H9 (cell line): ENCODE measurements at places on chromosomes 12 and 14.

- H3K27ac ChIP-seq = no peak overlapping the region
- H3K36me3 ChIP-seq = peaks cover 48% of the 10 kb centered on the region
- peaks cover 5% of the 10 kb centered on the region; the same call in 1 of the 2 replicates for H3K27me3 ChIP-seq
- H3K4me3 ChIP-seq = peak overlapping the region; percentile 34
- H3K4me1 ChIP-seq = peaks cover 3% of the 10 kb centered on the region; the same call in 1 of the 2 replicates
Measured at GRCh38 chr12:6773590-6774351, 1.5 kb downstream of the LAG3 start.

DNA sequence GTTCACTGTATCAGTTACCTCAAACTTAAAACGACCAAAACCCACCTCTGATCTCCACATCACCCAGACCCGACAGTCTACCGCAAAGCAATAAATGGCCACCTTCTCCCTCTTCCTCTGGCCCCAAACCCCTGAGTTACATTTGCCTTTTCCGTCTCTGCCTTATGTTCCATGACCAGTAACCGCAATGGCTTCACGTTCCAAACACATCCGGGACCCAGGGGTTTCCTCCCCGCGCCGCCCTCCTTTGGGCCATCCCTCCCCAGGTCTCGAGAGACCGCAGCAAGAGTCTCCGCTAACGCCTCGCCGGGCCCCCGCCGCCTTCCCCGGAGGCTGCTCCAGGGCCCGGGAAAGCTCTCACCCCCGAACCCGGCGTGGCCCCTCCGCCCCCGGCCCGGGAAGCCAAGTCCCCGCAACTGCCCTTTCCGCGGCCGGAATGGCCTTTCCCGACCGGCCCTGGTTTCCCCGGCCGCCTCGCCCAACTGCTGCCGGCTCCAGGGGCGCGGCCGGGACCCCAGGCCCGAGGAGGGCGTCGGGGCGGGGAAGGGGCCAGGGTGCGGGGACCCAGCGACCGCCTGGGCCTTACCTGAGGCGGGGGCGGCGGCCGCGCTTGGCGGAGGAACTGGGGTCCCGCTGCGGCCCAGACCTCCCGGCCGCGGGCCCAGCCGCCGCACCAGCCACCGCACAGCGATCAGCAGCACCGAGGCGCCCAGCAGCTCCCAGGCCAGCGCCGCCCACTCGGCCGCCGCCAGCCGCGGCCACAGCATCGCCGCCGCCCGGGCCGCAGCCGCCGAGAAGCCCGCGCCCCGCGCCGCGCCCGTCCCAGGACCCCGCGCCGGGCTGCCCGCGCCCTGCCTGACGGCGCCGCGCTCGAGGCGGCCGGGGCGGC, at the start of gene ANKLE2:
ANKLE2 (minus strand) TSS at position 801 of the 889 bp plus-strand sequence; CDS start at position 767, 34 bp downstream.
- H3K4me3 ChIP-seq = peak within 1 kb of the TSS; percentile 94
- H3K27ac ChIP-seq = peak within 1 kb of the TSS; percentile 79
- no peak for DNase-seq
- peaks cover 31% of the 10 kb centered on the region for H3K36me3 ChIP-seq

DNA sequence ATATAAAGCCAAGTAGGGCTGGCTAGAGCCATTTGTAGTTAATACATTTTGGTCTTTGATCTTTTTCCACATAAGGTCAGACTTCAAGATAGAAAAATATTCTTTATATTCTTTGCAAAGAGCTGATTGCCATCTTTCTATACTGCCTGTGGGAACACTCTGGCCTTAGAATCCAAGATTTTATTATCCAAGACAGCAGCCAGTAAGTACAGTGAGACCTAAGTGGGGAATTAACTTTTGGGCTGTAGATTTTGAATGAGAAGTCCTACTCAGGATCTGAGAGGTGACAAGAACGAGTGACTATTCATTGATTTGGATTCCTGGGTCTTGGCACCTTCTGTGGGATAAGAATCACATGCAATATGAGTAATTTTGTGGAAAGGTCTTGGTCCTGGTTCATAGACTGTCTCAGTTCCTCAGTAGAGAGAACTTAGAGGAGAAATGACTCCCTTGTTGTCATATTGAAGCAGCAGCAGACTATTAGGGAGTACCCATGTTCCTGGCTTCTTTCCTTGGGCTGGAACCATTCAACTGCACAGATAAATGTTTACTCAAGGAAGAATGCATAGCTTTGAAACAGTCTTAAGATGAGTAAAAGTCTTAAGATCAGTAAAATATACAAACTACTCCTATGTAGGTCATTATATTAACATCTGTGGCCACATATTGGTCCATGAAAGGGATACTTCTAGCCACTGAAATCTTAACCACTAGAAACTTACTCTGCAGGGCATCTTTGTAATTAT, 353.8 kb downstream of the RAD51B start:
- H3K36me3 ChIP-seq = no peaks in the 10 kb centered on the region
- no peak overlapping the region for H3K4me3 ChIP-seq
- H3K27me3 ChIP-seq = no peaks in the 10 kb centered on the region

- no peaks in the 10 kb centered on the region for H3K4me1 ChIP-seq
- H3K36me3 ChIP-seq = peaks cover 2% of the 10 kb centered on the region; the same call in 1 of the 2 replicates
- H3K4me3 ChIP-seq = no peak overlapping the region
- H3K27ac ChIP-seq = no peak overlapping the region
- DNase-seq = no peak
Measured at GRCh38 chr12:81043979-81044740, 33.7 kb upstream of the ACSS3 start.
